ENCODE measurements at places on chromosomes 7 and 10. TPM values are rescaled to one million over a fixed set of nuclear protein-coding genes. Genes with fewer than 3 reads are reported as not detected.

- DNase-seq, result no peak
Observed at GRCh38 chr10:118585794-118586193, 9.7 kb downstream of the PRLHR start.

GRCh38 chr10:63466144-63466935, 563 bp upstream of the JMJD1C start:
- no peak for DNase-seq

DNA sequence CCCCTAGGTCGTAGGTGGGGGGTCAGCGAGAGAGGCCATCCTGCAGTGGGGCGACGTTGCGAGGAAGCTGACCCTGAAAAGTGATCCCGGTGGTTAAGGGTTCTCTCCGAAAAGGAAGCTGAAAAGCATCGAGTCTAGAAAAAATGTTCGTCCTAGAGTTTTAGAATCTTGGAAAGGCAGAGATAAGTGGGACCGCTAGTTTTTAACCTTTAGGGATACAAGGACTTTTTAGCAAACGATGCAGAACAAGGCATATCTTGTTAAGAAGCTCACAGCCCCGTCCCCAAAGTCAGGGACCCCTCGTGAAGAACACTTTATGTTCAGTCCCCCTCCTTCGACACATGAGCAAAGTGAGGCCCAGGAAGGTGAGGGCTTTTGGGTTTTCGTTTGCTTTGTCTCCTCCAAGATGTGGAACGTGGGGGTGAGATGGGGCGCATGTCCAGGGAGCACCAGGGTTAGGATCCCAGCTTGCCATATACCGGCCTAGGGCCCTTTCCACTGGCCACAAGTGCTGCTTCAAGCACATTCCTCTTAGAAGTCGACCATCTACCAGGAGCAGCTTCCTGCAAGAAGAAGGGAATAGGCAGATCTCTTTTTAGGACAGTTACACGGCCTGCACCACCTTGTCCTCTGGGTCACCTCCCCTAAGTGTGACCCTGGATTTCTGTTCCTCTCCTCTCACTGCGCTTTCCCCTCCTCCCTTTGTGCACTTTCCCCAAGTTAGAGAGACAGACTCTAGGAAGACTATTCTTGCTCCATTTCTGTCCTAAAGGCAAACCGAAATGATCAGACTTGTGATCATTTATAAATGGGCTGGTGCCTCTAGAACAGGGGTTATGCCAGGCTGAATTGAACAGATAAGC, 969 bp downstream of the SLC35G1 start:
- no peak for DNase-seq

DNA sequence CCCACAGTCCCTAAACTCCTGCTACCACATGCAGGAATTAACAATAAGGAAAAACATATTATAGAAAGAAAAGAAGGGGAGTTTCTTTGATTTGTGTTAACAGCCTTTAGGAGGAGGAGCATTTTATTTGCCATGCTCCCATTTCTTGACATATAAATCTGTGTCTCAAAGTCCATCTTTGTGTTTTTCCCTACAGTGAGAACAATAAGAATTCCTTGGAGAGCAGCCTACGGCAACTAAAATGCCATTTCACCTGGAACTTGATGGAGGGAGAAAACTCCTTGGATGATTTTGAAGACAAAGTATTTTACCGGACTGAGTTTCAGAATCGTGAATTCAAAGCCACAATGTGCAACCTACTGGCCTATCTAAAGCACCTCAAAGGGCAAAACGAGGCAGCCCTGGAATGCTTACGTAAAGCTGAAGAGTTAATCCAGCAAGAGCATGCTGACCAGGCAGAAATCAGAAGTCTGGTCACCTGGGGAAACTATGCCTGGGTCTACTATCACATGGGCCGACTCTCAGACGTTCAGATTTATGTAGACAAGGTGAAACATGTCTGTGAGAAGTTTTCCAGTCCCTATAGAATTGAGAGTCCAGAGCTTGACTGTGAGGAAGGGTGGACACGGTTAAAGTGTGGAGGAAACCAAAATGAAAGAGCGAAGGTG, 4.1 kb downstream of the IFIT2 start:
- DNase-seq, result no peak

Gene ATP6V0A4
- not detected for total RNA-seq

DNA sequence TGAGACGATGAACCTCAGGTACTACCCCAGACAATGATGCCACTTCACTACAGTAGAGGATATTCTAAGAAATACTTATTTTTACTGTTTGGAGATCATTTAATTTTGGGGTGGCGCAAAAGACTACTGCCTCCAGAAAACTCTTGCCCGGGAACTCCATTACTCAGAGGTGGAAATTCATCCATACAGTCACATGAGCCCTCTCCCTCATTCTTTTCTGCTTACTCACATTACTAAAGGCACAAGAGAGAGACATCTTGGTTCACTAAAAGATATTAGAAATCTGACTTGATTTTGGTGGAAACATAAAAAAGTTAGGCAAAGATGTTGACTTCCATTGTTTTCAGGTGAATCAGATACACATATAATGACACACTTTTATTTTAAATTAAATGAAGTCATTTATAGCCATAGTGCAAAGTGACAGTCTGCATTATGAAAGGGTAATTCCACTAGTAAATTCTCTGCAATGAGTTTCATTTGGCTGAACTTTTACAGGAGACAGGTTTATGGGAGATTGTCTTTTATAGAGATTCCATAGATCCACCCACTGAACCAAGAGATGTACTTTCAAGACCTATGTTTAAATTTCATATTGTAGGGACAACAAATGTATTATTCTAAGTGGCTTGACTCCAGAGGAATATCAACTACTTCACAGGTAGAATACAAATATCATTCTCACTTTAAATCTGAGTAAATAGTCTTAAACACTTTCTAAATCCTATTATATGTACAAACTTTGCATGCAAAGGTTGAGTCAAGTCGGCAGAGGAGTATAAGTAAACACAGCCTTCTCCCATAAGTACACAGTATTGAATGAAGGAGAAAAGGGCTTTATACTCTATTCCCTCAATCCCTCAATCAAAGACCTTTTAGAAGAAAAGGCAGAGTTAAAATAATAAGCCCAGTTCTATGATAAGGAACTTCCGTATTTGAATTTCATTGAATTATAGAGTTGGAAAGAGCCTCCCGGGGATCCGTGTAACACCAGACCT, 18.8 kb downstream of the NEBL start:
- no peak for DNase-seq

Gene CARD11
- 1.3 TPM for total RNA-seq

Gene OSBPL3
- 3.0 TPM for total RNA-seq

DNA sequence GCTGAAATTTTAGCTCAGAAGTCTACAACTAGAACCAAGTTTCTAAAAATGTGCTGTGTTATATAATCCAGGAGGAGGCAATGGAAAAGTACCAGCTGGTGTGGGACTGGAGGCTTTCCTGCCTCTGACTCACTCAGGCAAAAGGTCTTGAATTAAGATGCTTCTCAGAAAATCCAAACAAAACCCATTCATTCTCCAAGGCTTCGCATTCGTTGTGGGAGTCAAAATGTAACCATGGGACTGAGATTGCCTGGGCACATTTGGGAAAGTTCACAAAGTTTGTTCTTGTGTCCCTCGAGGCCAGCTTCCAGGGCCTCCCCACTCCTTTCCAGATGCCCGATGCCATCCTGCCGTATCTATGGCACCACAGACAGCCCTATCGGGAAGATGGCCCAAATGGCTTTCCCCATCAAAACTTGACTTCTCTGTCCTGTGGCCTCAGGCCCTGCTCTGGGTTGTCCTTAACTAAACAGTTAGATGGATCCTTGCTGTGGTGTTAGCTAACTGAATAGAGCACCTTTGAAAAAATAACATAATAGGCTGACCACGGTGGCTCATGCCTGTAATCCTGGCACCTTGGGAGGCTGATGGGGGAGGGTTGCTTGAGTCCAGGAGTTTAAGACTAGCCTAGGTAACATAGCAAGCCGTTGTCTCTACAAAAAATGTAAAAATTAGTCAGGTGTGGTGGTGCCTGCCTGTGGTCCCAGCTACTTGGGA, 180.5 kb downstream of the PFKFB3 start:
- no peak for DNase-seq

GRCh38 chr10:24652381-24652957, 71.2 kb downstream of the ARHGAP21 start:
- DNase-seq, result no peak

DNA sequence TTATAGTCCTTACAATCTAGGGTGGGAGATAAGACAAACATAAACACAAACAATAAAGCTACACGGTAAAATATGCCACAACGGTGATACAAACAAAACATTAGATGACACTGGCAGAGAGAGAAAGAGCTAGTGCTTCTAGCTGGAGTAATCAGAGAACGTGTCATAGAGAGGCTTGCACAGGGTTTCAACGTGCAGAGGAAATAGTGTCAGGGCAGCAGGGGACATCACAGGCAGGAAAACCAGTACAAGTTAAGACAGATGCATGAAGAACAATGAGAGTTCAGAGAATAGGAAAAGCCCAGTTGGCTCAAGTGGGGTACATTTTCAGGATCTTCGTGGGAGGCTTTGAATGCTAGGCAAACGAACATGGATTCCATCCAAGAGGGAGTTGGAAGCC, 91.4 kb downstream of the ZNF438 start:
- DNase-seq, result no peak

Gene GPR26
- total RNA-seq, result not detected

Measured in liver (tissue), 10 donors.